ENCODE measurements at places on chromosomes 12 and 14.

DNA sequence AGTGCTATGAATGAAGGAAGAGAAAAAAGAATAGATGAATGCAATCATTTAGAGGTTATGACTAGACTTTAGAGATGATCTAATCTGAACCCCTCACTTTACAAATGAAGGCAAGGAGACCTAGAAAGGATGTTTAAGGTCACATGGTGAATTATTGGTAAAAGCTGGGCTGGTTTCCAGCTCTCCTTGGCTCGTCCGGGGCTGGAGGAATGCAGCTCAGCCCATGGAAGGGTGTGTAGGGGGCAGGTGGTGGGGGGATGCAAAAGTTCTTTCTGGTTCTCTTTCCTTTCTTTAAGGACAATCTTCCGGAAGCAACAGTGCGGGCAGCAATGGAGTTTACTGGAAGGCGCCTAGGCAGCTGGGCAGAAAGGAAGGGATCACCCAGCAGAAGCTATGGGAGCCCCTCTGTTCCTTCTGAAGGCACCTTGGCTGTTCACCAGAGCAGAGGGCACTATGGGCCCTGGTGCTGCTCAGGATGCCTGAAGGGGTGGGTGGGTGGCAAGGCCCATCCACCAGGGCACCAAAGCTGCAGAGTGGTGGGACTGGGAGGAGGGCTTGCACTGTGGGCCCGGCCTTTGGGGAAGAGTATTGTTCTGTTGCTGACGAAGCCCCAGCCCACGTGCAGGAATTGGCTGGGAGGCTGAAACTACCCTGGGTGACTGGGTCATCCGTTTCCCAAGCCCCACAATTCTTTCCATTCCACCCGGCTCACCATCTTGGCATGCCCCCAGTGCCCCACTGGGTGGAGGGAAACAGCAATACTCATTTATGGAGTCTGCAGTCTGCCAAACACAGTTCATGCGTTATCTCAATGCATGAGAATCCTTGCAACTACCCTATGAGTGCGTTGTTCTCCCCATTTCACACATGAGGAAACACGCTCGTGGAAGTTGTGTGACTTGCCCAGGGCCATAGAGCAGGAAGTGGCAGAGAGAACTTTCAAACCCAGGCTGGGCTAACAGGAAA, 78.2 kb downstream of the IRF2BPL start:
- no peak for DNase-seq

GRCh38 chr12:104505095-104505818, 48.5 kb downstream of the CHST11 start:
- DNase-seq = no peak

- no peak for DNase-seq
These were observed 19.0 kb upstream of the GPRC5A start for GRCh38 chr12:12872139-12872933.

DNA sequence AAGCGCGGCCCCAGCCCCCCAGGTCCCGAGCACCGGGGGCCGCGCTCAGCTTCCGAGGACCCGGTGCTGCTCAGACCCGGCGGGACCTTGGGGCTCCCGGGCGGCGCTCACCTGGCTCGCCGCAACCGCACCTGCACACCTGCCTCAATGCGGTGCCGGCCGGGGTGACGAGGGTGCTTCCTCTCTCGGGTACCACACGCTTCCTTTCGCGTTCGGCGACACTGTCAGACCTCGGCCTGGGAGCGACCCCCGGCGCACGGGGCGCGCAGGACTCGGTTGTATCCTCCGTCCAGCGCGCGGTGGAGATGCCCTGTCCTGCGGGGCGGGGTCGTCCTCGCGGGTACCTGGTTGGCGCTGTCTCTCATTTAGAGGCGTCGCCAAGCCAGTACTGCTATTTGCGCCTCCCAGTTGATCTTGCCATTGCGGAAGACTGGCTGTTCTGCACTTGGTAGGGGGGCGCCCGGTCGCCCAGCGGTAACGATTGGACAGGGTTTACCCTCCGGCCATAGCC, 718 bp downstream of the PACS2 start:
- DNase-seq = no peak

- DNase-seq = no peak
These were observed 30.5 kb downstream of the PPP2R5C start for GRCh38 chr14:101791919-101792572.

DNA sequence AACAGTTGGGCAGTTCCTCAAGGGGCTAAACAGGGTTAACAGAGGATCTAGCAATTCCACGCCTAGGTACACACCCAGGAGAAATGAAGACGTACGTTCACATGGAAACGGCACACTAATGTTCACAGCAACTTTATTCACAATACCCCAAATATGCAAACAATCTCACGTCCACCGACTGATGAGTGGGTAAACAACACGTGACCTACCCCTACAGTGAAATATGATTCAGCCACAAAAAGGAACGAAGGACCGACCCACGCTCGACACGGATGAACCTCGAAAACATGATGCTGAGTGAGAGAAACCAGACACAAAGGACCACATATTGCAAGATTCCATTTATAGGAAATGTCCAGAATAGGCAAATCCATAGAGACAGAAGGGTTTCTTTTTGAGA, 112.7 kb downstream of the NCOR2 start:
- DNase-seq = no peak

GRCh38 chr12:115155665-115156645, 472.0 kb upstream of the TBX3 start:
- no peak for DNase-seq

DNA sequence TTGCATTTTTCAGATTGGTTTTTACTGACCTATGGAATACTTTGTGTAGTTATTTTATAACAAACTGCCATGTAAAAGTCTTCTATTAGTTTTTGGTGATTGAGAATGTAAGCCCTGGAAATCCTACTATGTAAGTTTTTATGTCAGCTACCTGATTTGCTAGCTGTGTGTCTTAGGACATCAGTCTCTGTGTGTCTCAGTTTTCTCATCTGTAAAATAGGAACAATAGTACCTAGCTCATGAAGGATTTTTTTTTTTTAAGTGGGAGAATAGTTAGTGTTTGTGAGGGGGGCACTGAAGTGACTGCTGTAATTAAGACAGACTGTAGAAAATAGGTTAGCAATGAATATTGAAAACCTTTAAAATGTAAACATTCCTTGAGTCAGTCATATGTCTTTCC, 51.9 kb upstream of the KCNMB4 start:
- DNase-seq = no peak

GRCh38 chr14:96538097-96538989, 36.2 kb downstream of the PAPOLA start:
- DNase-seq = no peak

GRCh38 chr12:93954166-93955112, 193.9 kb upstream of the PLXNC1 start:
- DNase-seq = no peak

DNA sequence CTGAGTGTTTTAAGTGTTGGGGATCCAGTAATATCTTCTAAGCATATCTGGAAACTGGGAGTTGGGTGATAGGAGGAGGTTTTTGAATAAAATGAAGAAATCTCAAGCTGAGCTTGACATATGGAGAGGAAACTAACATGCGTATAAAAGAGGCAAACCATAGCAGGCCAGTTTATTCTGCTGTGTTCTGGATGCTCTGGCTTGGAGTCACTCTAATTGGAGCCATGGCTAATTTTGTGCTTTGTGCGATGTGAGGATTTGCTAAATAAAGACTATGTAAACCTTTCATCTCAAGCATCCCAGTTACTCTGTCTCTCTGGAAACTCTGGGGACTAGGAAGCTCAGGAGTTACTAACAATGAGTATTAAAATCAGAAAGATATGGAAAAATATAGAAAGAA, 66.5 kb downstream of the ATF7IP start:
- no peak for DNase-seq

- no peak for DNase-seq
These were observed 118.6 kb upstream of the RTL1 start for GRCh38 chr14:101022121-101022520.

- DNase-seq = peak; percentile 59
These were observed 4.7 kb upstream of the RHOF start for GRCh38 chr12:121797937-121798786.

DNA sequence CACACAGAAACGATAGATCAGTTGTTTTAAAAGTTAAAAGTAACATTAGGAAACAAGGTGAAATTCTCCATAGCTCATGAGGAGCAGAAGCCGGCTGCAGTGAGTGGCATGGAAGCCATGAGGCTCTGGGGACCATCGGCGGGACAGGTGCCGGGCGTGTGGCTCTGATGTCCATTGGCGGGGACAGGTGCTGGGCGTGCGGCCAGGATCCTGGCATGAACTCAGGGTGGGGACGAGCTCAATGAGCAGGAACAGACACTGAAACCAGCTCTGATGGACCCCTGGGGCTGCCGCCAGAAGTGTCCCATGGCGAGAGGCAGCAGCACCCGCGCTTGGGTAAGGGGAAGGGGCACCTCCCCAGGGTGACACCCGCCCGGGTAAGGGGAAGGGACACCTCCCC, 75.1 kb downstream of the NOC4L start:
- DNase-seq = no peak

Measured in Ammon's horn (tissue), 1 donor.